AG08396 (cell line): ENCODE measurements at places on chromosomes 2 and 18.
A peak's percentile ranks its signal among the peaks of the same experiment; 100 is the strongest.

DNA sequence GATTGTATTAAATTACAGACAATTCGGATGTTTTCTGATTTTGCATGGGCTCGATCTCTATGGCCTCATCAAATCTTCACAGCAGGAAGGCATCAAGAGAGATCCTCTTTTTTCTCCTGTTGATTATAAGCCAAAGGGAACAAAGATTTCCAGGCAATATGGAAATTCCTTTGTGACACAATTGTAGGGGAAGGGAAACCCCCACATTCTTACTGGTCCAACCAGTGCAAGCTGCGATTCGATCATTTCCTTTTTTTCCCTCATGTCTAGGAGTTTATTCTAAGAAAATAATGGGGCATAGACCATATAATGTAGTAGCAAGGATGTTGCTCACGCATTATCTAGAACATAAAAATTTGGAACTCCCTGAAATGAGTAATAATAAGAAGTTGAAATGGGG, 87.7 kb downstream of the LYPD6 start:
- DNase-seq, result no peak

- no peak for DNase-seq
Measured at GRCh38 chr2:64852771-64853241, 136.4 kb upstream of the SLC1A4 start.

DNA sequence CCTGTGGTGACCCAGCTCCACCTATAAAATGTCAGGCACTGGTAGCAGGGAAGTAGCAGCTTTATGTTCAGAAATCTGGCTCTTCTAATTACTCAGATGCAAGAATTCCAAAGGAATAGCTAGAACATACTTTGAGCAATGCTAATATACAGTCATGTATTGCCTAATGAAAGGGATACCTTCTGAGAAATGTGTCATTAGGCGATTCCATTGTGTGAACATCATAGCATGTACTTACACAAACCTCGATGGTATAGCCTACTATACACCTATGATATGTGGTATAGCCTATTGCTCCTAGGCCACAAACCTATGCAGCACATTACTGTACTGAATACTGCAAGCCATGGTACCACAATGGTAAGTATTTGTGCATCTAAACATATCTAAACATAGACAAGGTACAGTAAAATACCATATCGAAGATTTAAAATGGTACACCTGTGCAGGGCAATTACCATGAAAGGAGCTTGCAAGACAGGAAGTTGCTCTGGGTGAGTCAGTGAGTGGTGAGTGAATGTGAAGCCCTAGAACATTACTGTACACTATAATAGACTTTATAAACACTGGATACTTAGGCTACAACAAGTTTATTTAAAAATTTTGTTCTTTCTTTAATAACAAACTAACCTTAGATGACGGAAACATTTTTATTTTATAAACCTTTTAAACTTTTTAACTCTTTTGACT, 50.3 kb upstream of the ETAA1 start:
- DNase-seq, result peak; percentile 8

DNA sequence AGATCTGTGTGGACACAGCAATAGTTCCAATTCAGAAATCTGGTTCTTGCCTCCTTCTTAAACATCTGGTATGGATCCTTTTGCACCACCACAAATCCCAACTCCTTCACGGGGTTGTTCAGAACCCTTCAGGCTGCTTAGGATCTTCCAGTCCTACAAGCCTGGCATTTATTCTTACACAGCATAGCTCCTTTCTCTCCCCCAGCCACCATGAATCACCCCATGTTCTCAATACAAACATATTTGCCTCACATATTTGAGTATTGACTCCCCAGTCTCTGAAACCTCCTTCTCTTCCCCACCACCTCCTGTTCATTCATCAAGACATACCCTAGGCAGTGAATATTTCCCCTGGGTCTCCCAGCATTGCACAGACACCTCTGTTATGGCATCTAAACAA, 155.2 kb downstream of the ALK start:
- peak; percentile 71 for DNase-seq

- no peak for DNase-seq
Measured at GRCh38 chr18:48667276-48668254, 128.7 kb downstream of the CTIF start.

DNA sequence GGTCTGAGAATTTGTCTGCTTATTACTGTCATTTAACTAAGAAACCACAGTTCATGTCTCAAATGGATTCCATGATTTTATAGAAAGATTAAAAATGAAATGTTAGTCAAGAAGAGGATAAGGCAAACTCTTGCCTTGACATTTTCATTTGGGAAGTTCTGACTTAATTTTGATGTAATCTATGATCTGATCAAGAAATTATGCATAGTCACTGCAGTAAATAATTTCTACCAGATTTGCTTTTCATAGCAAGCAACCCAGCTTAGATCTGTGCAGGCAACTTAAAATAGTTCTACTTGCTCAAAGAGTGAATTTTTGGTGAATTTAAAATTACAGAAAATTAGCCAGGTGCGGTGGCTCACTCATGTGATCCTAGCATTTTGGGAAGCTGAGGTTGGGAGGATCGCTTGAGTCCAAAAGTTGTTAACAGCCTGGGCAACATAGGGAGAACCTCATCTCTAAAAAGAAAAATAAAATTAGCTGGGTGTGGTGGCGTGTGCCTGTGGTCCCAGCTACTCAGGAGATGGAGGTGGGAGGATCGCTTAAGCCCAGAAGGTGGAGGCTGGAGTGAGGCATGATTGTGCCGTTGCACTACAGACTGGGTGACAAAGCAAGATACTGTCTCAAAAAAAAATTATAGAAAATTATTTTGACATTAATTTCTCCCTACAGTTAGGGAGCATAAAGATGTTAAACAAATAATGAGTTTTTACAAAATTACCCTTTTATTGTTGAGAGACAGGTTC, 158.7 kb upstream of the MYO3B start:
- no peak for DNase-seq

DNA sequence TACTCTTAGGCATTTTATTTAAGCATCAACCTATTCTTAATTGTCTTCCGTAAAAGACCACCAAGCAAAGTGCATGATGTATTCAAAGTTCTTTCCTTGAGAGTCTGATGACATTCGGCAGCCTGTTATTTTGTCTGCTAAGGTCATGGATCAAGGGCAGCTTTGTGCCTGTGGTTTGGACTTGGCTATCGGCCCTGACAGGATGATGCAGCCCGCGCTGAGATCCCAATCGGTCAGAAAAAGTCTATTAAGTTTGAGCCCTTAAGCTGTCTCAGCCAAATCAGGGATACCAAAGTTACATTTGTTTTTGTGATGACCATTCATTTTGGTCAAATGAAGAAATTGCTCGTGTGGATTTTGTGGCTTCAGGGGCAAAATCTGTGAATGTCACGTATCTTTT, 718.9 kb upstream of the FANCL start:
- DNase-seq, result no peak

DNA sequence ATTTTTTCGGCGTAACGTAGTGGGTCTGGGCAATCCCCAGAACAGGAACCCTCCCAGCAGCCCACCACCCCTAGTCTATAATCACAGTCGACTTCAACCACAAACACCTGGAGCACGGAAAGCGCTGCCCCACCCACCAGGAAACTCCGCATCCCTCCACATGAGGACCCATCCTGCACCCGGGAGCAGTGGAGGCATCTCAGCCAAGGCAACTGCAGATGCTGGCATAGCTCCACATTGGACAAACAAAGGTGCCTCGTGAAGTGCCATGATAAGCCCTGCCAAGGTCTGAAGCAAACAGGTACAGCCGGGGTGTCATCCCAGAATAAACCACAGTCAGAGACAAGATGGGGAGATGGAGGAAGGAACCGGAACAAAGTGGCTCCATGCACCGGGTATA, 24.3 kb upstream of the COPS8 start:
- DNase-seq, result no peak

GRCh38 chr2:195106681-195107380, 550.2 kb upstream of the SLC39A10 start:
- DNase-seq, result no peak
